ENCODE measurements at places on chromosomes 5 and 9. TPM values are rescaled to one million over a fixed set of nuclear protein-coding genes. Genes with fewer than 3 reads are reported as not detected.

- no peak for DNase-seq
Observed at GRCh38 chr9:137434498-137435380, 6.4 kb downstream of the ENTPD8 start.

The ST6GALNAC6 gene
- 37.7 TPM for total RNA-seq

GRCh38 chr5:5220901-5221631, 80.9 kb downstream of the ADAMTS16 start:
- DNase-seq, result no peak

DNA sequence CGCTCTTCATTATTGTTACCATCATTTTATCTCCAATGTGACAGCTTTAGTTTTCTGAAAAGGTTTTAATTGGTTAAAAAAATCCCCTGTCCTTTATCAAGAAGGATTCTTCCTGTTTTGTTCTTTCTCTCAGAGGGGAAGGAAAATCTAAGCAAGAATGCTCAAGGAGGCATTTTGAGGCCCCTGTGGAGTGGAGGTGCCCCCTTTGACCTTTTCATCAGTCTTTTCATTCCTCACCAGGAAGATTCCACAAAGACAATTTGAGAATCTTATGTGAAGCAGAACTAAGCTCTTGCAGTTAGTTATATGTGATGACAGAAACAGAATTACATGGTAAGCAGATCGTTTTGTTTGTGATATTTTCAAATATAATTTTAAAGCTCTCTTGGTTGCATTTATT, 489.6 kb downstream of the MAN2A1 start:
- no peak for DNase-seq

The LECT2 gene
- 72.0 TPM for total RNA-seq

GRCh38 chr9:74521009-74521408, 23.9 kb downstream of the RORB start:
- no peak for DNase-seq

The BARX1 gene
- not detected for total RNA-seq

The IER5L gene
- total RNA-seq, result 3.0 TPM

DNA sequence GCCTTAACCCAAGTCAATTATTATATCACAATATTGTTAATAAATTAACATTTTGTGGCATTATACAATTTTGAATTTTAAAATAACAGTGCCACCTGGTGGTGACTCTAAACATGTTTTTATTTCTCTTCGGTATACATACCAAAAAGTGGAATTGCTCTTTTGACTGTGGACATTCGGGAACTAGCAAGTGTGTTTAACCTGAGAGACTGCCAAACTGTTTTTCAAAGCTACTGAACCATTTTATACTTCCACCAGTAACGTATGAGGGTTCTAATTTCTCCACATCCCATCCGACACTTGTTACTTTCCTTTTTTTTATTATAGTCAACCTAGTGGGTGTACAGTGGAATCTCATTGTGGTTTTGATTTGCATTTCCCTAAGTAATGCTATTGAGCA, 18.3 kb upstream of the HSDL2 start:
- no peak for DNase-seq

DNA sequence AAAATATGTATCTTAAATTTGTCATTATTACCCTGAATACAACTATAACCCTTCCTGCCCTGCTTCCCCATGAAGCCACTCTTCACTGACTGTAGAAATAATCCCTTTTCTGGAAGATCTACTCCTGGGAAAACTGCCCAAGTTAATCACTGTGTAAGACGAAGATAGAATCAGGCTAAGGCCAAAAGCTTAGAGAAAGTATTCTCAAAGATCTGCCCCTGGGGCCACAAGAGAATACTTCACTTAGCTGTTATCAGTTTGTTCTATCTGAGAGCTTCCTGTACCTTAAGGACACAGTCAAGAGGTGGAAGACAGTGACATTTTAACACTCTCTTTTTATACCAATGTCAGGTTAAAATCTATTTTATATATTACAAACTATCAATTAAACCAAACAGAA, 33.8 kb downstream of the RNF145 start:
- no peak for DNase-seq

- DNase-seq, result no peak
Observed at GRCh38 chr9:73168298-73168934, 16.8 kb downstream of the ANXA1 start.

DNA sequence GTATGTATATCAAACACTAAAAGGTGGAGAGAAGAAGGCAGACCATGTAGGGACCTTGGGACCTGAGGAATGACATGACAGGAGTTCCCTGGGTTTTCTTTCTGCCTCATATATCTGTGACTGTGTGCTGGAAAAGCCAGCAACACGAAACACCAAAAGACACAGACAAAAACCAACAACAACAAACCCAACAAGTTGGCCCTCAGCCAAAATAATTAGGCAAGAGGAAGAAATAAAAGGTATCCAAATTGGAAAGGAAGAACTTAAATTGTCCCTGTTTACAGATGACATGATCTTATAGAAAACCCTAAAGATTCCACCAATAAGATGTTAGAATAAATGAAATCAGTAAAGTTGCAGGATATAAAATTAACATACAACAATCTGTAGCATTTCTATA, 21.7 kb downstream of the ABO start:
- DNase-seq, result no peak

DNA sequence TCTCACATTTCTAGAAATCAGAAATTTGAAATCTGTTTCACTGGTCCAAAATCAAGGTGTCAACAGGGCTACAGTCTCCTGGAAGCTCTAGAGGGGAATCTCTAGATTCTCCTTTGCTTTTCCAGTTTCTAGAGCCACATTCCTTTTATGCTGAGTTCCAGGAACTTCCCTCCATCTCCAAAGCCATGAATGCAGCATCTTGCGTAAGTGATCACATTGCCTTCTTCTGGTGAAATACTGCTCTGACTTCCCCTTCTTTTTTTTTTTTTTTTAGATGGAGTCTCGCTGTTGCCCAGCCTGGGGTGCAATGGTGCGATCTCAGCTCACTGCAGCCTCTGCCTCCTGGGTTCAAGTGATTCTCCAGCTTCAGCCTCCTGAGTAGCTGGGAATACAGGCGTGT, 23.8 kb downstream of the GDA start:
- no peak for DNase-seq

The RABL6 gene
- 32.6 TPM for total RNA-seq

DNA sequence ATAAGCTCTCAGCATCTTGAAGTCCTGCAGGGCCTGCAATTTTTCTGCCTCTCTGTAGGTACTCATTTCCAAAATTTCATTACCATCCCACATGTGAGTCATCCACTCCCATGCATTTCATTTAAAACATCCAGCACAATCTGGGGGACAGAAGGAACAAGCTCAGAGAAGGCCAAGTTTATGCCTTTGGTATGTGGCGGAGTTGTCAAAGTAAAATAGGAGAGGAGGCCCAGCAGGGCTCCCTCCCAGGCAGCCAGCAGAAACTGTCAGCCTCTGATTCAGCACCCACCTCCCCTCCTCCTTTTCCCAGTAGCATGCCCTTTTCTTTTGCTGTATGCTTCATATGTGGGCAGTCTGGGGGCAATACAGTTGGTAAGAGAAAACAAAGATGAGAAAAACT, 126.4 kb upstream of the ZNF366 start:
- DNase-seq, result no peak

DNA sequence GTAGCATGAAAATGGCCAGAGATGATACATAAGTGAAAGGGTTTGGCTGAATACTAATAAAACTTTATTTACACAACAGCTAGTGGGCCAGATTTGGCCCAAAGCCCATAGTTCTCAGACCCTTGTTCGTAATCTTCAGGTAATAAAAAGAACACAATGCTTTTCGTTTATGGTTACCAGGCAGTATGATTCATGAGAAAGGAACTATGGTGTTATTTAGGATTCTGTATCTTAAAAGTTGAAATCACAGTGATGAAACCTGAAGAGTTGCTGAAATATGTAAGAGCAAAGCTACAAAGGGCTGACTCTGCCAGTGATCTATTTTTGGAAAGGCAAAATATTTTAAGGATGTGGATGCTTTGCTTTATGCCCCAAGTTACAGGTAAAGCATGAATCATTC, 192.7 kb downstream of the SMC2 start:
- no peak for DNase-seq

The GRXCR2 gene
- not detected for total RNA-seq

The HTR1A gene
- total RNA-seq, result not detected

GRCh38 chr9:16202914-16203728, 650.3 kb downstream of the CCDC171 start:
- no peak for DNase-seq

DNA sequence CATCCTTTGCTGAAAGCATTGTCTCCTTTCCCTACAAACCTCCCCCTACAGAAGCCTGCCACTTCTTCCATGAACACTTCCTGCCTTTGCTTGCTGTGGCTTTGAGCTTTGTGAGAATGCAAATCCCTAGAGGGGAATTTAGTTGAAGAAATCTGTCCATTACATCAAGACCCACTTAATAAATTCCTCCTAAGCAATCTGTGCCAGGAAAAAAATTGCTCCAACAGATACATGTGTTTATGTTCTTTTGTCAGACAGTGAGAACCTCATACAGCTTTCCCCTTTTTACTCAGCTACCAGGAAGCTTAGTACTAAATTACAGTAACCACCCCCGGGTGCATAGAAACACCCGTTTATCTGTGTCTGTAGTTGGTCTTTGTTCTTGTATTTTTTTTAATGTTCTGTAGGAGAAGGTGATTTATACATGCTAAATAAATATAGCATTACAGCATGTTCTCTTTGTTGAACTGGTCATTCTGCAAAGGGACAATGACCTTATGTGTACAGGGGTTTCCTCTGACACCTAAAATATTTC, 43.9 kb downstream of the SH3TC2 start:
- no peak for DNase-seq

The SAPCD2 gene
- total RNA-seq, result 0.08 TPM

GRCh38 chr5:138544181-138545134, 1.4 kb upstream of the ETF1 start:
- peak; percentile 39 for DNase-seq

The HARS1 gene
- 31.2 TPM for total RNA-seq

GRCh38 chr9:128972956-128973355, 25.5 kb downstream of the NUP188 start:
- no peak for DNase-seq

GRCh38 chr5:108917596-108917995, 169.9 kb downstream of the FER start:
- no peak for DNase-seq

- DNase-seq, result no peak
Observed at GRCh38 chr5:150208187-150209098, 18.6 kb downstream of the SLC6A7 start.

The NMUR2 gene
- not detected for total RNA-seq

The SYK gene
- 5.3 TPM for total RNA-seq

The AGXT2 gene
- total RNA-seq, result 49.4 TPM

DNA sequence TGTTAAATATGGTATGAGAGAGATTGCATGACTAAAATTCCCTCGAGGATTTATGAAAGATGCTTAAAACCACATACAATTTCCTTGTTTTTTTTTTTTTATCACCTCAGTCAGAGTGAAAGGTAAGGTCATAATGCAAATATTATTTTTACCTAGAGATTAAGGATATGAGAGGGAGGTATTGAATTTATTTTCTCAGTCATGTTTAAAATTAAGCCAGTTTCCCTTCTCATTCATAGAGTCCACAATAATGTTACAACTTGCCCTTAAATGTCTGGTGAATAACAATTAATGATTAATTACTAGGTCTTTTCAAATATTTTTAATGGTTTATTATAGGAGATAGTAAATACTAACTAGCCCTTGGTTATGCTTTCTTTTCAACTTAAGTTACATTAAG, 144.9 kb upstream of the HAPLN1 start:
- DNase-seq, result no peak

- DNase-seq, result no peak
Observed at GRCh38 chr5:170761708-170762066, 21.8 kb upstream of the GABRP start.

- no peak for DNase-seq
Observed at GRCh38 chr9:135909371-135909770, 2.0 kb upstream of the CAMSAP1 start.

The ADAMTS2 gene
- total RNA-seq, result 12.4 TPM

GRCh38 chr5:163350083-163350482, 87.3 kb upstream of the CCNG1 start:
- DNase-seq, result no peak

DNA sequence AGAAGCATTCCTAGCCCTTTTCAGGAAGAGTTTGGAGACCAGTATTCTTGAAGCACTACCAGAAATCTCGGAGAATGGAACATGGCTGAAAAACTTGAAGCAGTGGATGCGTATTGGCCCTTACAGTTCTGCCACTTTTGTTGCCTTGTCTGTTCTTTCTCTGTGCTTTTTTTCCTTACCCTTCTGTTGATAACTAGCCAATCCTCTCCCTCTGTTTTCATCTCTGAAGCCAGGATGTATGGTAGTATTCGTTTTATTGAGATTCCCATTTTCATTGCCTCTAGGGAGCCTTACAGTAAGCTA, 564 bp upstream of the CCNH start:
- no peak for DNase-seq

The SPATA31C1 gene
- total RNA-seq, result 0.05 TPM

The ARHGEF37 gene
- total RNA-seq, result 3.3 TPM

The HNRNPAB gene
- total RNA-seq, result 41.4 TPM

GRCh38 chr9:88537761-88538091, 2.7 kb downstream of the NXNL2 start:
- DNase-seq, result no peak

The SPATA31E1 gene
- not detected for total RNA-seq

DNA sequence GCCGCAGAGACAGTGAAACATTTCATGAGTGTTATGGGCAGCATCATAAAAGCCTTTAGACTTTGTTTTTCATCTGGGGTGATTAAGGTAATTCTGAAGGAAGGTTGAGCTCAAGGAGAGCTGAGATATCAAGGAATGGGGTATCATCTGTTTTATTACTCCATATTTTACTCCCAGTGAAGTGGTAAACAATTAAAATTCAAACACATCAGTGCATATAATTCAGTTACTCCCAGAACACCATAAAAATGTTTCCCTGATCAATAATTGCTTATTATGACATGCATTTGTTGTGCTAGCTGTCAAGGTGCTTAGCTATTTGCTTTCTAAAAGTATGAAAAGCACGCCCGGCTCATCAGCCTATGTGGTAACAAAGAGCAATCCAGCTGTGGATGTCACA, 81.7 kb downstream of the DOCK8 start:
- no peak for DNase-seq

The ZNF300 gene
- 0.59 TPM for total RNA-seq

DNA sequence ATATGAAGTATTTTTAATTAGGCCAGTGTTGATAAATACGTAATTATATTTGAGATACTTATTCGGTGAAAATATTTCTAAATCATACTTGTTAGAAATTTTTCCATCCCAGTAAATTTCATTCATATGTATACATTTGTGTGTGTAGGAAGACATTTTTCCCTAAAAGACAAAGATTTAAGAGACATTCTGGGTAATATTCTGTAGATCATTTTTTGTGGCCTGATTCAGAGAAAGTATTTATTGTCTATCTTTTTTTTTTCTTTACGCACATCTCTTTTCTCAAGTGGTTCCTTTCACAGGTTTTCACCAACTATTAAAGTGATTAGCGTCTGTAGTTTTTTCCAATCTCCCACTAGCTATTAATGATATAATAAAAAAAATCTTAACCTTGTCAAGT, 224.1 kb downstream of the MEF2C start:
- DNase-seq, result no peak

The CER1 gene
- total RNA-seq, result not detected

The EXD3 gene
- total RNA-seq, result 2.5 TPM
